Uterus (tissue), 4 donors: ENCODE measurements at places on chromosomes 2 and 18. TPM values are rescaled to one million over a fixed set of nuclear protein-coding genes. Genes with fewer than 3 reads are reported as not detected.

DNA sequence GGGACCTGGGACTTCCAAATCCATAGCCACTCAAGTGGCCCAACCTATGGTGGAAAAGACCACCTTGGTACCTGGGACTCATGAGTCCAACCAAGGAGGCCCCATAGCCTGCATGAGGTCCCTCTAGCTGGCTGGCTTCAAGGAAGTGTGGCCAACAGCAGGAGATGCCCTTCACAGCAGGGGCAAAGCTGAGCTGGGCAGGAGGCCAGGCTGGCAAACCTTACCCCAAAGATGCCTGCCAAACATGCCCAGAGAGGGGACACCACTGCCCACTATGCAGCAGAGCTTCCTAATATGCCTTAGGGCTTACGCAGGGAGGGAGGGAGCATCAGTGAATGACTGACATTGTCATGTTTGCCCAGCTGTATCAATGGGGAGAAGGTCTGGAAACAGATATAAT lies 188.0 kb upstream of the GLI2 start:
- DNase-seq = no peak

DNA sequence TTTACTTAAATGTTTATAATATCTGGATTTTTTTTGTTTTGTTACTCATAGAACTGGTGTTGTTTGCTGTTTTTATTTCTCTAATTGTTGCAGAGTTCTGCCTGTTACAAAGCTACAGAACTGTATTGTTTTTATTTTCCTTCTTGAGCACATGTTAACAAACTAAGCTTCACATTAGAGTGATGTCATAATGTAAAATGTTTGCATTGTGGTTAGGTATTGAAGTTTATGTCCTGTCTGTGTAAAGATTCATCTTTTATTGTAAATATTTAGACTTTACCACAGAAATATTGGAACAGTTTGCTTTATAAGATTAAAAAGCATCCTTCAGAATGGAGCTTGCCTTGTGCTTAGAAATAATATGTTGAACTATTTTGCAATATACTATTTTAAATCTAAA lies 67.7 kb downstream of the CLIP4 start:
- DNase-seq = no peak

DNA sequence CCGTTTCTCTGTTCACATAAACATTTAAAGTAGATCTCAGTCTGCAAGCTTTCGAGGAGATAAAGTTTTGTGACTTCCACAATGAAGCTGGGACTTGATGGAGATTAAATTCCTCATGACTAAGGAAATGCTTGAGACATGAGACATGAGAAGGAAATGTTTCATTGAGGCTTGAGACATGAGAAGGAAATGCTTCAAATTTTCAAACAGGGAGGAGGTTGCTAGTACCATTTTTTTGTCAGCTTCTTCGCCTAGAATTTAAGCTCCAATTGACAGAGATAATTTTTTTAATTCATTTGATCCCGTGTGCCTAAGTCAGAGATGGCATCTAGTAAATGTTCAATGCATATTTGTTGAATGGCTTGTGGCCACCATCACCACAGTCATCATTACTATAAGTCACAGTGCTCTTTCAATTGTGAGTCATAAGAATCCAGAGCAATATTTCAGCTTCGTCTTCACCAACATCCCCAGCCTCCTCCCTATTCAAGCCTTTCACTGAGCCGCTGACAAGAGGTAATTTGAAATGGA lies 543 bp upstream of the MARCHF4 start:
- no peak for DNase-seq

FSHR gene
- total RNA-seq = not detected

- no peak for DNase-seq
Observed at GRCh38 chr18:9577361-9577760, 37.0 kb downstream of the PPP4R1 start.

GRCh38 chr2:48954935-48955334 lies 199.4 kb downstream of the FSHR start:
- no peak for DNase-seq

DNA sequence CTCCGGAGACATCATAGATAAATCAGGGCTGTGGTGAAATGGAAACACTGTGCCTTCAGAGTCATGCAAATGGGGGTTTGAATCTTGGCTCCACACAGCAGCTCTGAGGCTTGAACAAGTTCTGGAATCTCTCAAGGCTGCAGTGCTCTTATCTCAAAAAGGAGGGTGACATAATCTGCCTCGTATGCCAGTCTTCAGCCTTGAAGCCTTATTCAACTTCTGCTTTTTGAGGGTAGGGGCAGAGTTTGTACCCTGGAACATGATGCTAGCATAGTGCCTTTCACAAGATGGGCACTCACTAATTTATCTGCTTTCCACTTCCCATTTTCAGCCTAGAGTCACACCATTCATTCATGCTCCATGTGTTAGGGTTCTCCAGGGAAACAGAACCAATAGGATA lies 42.3 kb downstream of the GATA6 start:
- no peak for DNase-seq

SPHKAP gene
- total RNA-seq = not detected

TSPYL6 gene
- not detected for total RNA-seq

GRCh38 chr2:1476617-1477195 lies 63.4 kb downstream of the TPO start:
- no peak for DNase-seq

SIX3 gene
- total RNA-seq = not detected

RAB12 gene
- 37.9 TPM for total RNA-seq

- no peak for DNase-seq
Observed at GRCh38 chr2:190378880-190379237, 29.3 kb upstream of the MFSD6 start.

- DNase-seq = no peak
Observed at GRCh38 chr18:42444349-42444748, 489.3 kb downstream of the PIK3C3 start.

ADCYAP1 gene
- total RNA-seq = 0.97 TPM

DNA sequence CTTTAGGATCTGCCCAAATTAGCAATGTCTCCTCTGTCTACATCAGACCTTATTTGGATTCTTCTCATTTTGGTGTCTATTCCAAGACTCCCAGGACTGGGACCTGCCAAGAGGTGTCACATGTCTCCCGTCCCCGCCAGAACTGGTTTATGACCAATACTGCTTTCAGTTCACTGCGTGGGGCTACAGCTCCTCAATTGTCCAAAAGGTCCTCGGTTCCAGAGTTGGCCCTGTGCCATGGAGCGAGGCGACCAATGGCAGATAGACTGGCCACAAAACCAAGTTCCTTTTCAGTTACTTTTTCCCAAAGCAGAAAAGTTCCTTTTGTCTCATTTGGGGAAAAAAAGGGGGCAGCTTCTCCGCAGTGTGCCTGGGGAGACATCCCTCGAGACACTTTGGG lies 144.1 kb upstream of the ZNF236 start:
- DNase-seq = no peak

- DNase-seq = no peak
Observed at GRCh38 chr2:212136216-212136795, 402.3 kb downstream of the ERBB4 start.

DNA sequence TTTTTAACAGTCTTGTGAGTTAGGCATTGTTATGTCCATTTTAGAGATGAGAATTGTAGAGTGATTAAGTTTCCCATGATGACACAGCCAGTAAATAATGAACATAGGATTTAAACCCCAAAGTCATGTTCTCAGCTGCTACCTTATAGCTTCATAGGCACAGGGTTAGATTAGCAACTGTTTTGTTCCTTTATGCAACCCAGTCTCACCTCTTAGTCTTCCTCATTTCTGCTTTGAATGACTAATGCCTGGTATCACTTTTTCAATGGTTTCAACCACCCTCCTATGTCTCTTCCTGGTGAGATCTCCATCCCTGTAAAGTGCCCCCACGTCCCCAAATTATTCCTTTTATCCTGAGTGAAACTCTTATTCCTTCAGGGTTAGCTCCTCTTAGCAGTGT lies 44.3 kb downstream of the MFSD6 start:
- no peak for DNase-seq

RIT2 gene
- total RNA-seq = not detected

- no peak for DNase-seq
Observed at GRCh38 chr2:240848900-240849680, 19.5 kb upstream of the AGXT start.

DNA sequence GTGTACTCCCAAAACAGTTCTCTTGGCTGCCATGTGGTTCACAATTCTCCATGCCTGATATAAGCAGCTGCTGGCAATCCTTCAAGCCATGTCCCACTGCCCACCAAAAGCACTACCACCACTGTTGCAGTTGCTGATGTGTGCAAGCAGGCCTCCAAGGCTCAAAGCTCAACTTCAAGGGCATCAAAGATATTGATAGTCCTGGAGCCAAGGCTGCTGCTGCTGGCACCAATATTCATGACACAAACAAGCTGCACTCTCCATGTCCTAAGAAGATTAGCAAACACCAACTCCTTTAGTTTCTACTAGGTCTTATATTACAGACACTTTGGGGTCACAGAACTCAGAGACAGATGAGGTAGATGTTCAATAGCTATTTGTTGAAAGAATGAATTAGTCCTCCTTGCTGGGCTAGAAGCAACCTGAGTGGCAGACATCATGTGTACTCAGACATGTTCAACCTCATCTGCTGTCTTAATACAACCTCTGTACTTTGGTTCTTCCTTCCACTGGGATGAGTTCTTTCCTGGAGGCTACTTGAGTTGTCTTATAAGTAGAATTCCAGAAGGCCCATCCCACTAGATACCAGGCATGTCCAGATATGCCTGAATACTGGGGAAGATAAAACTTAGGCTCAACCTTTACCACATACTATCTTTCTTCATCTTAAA lies 104.5 kb upstream of the UGP2 start:
- DNase-seq = no peak

DNA sequence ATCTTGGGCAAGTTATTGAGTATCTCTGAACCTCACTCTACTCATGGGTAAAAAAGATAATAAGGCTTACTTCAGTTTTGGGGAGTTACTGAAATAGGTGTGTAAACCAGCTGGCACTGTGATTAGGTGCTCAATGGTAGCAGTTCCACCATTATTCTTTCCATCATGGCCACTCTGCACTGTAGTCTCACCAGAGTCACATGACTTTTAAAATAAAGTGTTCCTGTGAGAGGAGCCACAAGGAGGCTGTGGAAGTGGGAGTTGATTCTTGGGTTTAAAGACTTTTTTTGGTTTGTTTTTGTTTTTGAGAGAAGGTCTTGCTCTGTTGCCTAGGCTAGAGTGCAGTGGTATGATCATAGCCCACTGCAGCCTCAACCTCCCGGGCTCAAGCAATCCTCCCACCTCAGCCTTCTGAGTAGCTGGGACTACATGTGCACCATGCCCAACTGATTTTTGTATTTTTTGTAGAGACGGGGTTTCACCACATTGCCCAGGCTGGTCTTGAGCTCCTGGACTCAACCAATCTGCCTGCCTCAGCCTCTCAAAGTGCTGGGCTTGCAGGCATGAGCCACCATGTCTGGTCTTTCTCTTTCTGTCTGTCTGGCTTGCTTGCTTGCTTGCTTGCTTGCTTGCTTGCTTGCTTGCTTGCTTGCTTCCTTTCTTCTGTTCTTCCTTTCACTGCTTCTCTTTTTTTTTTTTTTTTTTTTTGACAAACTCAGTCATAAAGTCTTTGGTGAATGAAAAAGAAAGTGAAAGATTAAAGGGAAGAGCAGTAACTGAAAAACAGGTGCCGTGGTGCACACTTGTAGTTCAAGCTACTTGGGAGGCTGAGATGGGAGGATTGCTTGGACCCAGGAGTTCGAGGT lies 21.2 kb upstream of the ACVR1 start:
- DNase-seq = no peak

NCKAP1 gene
- total RNA-seq = 284 TPM

DNA sequence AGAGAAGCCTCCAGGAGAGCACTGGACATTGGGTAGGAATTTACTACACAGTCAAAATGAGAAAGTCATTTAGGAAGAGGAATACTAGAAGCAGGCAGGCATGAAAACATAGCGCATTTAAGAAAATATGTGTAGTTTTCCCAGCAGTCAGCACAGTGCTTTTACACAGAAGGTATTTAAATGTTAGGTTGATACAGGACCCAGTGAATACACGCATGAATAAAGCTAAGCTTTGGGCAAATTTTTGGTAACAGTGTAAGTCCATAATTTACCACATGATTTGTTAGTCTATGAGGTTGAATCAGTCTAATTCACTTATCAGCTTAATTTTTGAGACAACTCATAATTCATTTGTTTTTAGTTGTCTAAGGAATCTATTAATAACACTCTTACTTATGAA lies 421.7 kb upstream of the CDH20 start:
- DNase-seq = no peak

- DNase-seq = no peak
Observed at GRCh38 chr2:143692162-143692561, 562.9 kb downstream of the ARHGAP15 start.

DNA sequence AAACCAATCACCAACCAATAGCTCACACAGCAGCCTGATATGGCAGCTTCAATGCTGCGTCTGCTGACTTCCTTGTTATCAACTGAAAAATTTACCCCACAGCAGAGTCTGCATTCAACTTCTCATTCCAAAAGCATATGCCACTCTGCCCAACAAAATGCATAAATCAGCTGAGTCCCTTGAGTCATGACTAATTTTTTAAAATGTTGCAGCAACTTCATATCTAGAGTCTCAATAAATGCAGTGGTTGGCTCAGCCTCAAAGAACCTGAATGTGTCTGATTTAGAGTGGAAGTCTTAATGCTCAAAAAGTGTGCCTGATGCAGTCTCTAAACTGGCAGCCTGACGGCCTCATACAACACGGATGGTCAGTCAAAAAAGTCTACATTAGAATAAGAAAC lies 46.5 kb downstream of the FARSB start:
- no peak for DNase-seq

ASAP2 gene
- total RNA-seq = 32.4 TPM

GRCh38 chr2:28360058-28360717 lies 32.5 kb upstream of the FOSL2 start:
- DNase-seq = no peak

AUP1 gene
- total RNA-seq = 69.4 TPM

DNA sequence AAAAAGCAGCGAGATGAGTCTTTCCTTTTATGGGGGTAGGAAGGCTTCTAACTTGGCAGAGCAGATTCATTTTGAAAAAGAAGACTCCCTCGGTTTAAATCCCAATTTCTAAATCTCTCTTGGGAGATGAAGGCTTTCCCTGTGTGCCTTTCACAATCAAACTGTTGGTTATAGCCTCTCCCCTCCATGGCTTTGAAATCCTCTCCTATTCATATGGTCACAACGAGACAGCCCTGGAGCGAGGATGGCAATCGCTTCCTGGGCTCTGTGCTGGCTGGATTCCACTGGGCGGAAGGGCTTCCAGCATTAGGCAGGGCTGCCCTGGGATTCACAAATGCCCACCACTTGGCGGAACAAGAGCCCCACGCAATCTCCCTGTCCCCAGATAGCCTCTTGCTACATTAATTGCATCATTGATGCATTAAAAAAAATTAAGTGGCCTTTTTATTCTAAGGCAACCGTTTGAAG lies 1.6 kb downstream of the CAVIN2 start:
- peak; percentile 33 for DNase-seq

TPRKB gene
- total RNA-seq = 37.4 TPM

DNA sequence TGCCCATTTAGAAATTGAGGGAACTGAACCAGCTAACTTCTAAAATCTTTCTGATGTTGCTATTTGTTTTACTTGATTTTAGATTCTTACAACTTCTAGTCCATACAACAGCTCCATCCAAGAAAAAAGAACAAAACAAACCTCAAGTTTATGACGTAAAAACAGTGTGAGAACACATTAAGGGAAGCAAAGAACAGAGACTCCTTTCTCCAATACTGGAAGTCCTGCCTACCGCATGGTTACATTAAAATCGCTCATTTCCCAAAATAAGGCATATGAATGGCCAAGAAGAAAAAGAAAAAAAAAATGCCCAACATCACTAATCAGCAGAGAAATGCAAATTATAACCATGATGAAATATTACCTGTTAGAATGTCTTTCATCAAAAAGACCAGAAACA lies 110.0 kb downstream of the TRIB2 start:
- DNase-seq = no peak

- peak; percentile 62 for DNase-seq
Observed at GRCh38 chr2:173414823-173415322, 60.2 kb downstream of the CDCA7 start.

FAM161A gene
- 16.1 TPM for total RNA-seq

GRCh38 chr18:49025426-49025766 lies 74.6 kb upstream of the SMAD7 start:
- no peak for DNase-seq
